ENCODE measurements at places on chromosomes 3 and 15.

DNA sequence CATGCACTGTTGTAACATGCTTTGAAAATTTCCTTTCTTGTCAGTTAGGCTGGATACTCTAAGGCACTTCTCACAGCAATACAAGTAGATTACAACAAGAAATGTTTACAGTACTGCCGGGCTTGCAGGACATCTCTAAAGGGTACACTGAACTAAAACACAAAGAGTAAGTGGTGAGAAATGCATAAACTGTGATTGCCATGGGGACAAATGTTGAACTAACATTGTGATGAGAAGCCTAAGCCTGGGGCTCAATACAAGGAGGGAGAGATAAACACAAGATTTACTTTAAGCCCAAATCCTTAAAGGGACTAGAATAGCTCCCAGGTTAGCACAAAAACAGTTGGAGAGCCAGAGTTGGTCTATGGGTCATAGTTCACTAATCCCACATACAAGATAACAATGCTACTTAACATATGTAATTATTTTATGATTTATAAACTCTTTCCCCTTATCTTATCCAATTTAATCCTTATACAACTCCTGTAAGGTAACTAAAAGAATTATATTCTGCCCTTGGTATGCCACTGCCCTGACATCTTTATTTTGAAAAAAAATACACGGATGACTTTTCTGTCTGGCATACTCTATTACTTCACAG is 126.9 kb downstream of the THRB start:
- no peak for DNase-seq

DNA sequence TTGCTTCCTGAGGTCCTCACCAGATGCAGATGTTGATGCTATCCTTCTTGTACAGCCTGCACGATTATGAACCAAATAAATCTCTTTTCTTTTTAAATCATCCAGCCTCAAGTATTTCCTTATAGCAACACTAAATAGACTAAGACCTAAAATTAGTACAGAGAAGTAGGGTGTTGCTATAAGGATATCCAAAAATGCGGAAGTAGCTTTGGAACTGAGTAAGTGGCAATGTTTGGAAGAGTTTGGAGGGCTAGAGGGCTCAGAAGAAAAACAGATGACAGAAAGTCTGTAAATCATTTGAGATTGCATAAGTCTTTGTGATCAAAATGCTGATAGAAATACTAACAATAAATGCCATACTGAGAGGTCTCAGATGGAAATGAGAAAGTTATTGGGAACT is 894.9 kb downstream of the DIPK2A start:
- no peak for DNase-seq

DNA sequence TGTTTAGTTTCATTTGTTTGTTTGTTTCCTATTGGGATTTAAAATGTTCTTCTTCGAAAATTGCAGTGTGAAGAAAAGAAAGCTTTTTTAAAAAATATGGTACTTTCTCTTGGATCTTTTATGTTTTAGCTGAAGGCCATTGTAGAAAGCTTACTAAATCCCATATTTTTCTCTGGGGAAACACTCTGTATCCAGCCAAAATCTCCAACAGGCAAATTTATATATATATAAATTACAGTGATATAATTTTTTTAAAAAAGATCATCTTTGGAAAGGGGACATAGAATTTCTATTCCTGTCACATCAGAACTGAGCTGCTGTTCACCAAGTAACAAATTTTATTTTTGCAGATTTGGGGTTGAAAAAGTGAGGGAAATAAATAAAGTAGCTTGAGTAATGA is 19.6 kb upstream of the EPHA3 start:
- no peak for DNase-seq

- DNase-seq = peak; percentile 65
Observed at GRCh38 chr3:150925751-150926201, 20.5 kb upstream of the MINDY4B start.
